ENCODE measurements at places on chromosomes 3 and 15. TPM values are rescaled to one million over a fixed set of nuclear protein-coding genes. Genes with fewer than 3 reads are reported as not detected.

GRCh38 chr15:70259028-70259424 is 161.3 kb upstream of the TLE3 start:
- H3K36me3 ChIP-seq, result no peaks in the 10 kb centered on the region
- H3K27ac ChIP-seq, result no peak overlapping the region
- peaks cover 9% of the 10 kb centered on the region for H3K4me1 ChIP-seq
- H3K4me3 ChIP-seq, result no peak overlapping the region
- DNase-seq, result peak; percentile 73

GRCh38 chr15:88202231-88202630 is 54.3 kb downstream of the NTRK3 start:
- H3K27me3 ChIP-seq, result no peaks in the 10 kb centered on the region
- H3K4me1 ChIP-seq, result no peaks in the 10 kb centered on the region
- no peak overlapping the region for H3K4me3 ChIP-seq

- no peaks in the 10 kb centered on the region for H3K27me3 ChIP-seq
- peak overlapping the region; percentile 11 for H3K27ac ChIP-seq
- no peak for DNase-seq
- no peaks in the 10 kb centered on the region for H3K4me1 ChIP-seq
- H3K36me3 ChIP-seq, result no peaks in the 10 kb centered on the region
These were observed 913.9 kb upstream of the NR2F2 start for GRCh38 chr15:95416576-95416975.

DNA sequence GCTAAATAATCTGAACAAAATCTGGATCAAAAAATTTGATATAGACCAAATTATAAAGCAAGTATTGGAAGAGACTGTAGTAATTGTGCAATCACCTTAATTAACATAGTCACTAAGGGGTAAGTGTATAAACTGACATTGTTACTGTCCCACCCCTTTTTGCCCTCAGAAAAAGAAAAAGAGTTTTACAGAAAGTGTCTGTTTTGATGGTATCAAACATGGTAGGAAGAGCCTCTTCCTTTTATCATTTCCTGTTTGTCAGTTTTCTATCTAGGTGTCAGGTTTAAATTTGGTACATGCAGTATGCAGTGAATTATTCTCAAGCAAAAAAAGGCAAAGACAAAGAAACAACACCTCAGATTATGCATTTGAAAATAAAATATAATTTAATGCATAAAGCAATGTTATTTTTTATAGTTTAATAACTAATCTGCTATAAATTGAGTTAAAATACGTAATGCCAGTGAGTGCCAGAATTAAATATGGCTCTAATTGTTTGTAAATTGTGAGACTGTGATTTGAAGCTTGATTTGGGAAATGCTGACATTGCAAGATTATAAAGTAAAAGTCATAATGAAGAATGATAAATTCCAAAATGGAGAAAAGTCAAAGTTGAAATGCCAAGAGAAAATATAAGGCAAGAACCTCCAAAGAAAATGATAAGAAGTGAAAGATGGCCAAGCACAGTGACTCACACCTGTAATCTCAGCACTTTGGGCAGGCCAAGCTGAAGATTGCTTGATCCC is 30.3 kb upstream of the CMC1 start:
- H3K36me3 ChIP-seq, result no peaks in the 10 kb centered on the region
- H3K4me1 ChIP-seq, result no peaks in the 10 kb centered on the region
- no peak overlapping the region for H3K4me3 ChIP-seq
- DNase-seq, result no peak
- no peak overlapping the region for H3K27ac ChIP-seq
- H3K27me3 ChIP-seq, result no peaks in the 10 kb centered on the region

DNA sequence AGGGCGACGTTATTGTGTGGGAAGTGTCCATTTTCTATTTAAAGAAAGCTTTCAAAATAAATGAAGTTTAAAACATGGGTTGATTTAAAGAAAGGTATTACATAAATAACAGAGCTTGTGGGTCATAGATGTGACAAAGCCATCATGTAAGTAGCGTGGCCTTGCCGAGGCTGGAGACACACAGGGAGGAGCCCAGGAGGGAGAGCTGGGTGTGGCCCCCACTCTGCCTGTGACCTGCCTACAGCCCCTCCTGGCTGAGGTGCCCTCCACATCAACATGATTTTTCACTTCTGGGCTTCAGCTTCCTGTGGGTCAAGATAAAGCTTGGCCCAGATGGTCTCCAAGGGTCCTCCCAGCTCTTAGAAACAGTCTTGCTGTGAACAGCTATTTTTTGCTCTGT is 12.5 kb upstream of the MGLL start:
- H3K36me3 ChIP-seq, result no peaks in the 10 kb centered on the region
- no peaks in the 10 kb centered on the region for H3K27me3 ChIP-seq
- no peaks in the 10 kb centered on the region for H3K4me1 ChIP-seq
- H3K27ac ChIP-seq, result no peak overlapping the region
- H3K4me3 ChIP-seq, result no peak overlapping the region

GRCh38 chr15:80159811-80160569 is 7.2 kb downstream of the FAH start:
- H3K27me3 ChIP-seq, result no peaks in the 10 kb centered on the region
- no peaks in the 10 kb centered on the region for H3K4me1 ChIP-seq
- no peak for DNase-seq
- H3K4me3 ChIP-seq, result no peak overlapping the region
- H3K36me3 ChIP-seq, result no peaks in the 10 kb centered on the region

- H3K4me3 ChIP-seq, result no peak overlapping the region
- H3K27me3 ChIP-seq, result no peaks in the 10 kb centered on the region
- H3K27ac ChIP-seq, result no peak overlapping the region
- no peak for DNase-seq
- no peaks in the 10 kb centered on the region for H3K36me3 ChIP-seq
These were observed 23.7 kb downstream of the SETMAR start for GRCh38 chr3:4326868-4327267.

- H3K27me3 ChIP-seq, result no peaks in the 10 kb centered on the region
- no peak overlapping the region for H3K27ac ChIP-seq
- no peak for DNase-seq
These were observed 109.7 kb upstream of the FAM3D start for GRCh38 chr3:58776231-58776630.

DNA sequence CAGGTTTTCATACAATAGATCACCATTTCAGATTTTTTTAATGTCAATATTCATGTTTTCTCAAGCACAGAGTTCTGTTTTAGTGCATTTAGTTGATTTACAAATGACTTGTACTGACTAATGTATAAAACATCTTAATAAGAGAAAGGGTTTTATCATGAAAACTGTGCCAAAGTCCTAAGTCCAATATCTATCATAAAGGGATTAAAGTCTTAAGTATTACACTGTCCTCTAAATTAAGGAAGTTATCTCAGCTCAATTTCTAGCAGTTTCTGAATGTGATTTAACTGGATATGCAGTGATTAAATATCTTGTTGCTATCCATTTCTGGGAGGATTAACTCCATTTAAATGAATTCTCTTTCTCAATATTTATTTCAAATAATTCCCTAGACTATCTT is 381.1 kb upstream of the CNTN4 start:
- no peak overlapping the region for H3K4me3 ChIP-seq
- no peak overlapping the region for H3K27ac ChIP-seq
- no peaks in the 10 kb centered on the region for H3K36me3 ChIP-seq
- H3K27me3 ChIP-seq, result no peaks in the 10 kb centered on the region
- no peaks in the 10 kb centered on the region for H3K4me1 ChIP-seq
- no peak for DNase-seq

DNA sequence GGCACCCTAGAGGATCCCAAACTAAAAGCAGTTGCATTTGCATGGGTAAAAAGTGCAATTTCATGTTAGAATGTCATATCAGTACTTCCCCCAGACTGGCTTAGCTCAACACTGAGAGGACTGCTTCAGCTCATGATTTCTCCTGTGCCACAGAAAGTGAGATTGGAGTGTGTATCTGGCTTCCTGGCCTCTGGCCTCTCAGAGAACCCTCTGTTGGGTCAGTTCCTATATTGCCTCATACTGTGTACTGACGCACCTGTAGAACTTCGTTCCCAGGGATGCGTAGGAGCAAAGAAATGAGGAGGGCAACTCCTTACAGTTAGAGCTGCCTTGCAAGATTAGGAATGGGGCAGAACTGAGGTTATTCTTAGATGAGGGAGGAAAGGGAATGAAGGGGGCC is 340.8 kb downstream of the TIGIT start:
- no peak for DNase-seq
- no peaks in the 10 kb centered on the region for H3K4me1 ChIP-seq
- no peak overlapping the region for H3K27ac ChIP-seq
- H3K4me3 ChIP-seq, result no peak overlapping the region
- no peaks in the 10 kb centered on the region for H3K36me3 ChIP-seq

DNA sequence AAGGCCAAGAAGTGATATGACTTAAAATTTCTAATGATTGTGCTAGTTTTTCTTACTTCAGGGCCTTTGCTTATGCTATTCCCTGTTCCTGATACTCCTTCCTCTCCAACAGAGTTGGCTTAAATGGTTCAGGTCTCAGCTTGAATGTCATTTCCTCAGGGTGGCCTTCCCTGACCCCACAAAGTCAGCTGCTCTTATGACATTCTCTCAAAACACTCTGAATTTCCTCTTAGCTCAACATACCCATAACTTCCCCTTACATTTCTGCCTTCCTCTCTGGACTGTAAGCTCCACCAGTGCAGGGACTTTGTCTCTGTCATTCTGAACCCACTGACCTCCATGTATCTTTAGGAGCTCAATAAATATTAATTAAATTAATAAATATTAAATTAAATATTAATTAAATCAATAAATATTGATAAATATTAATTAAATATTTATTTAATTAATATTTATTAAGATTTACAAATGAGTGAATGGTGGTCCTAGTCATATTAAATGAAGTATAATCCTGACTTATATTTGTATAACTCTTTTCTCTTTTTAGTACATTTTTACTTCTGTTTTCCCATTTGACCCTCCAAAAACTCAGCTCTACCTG is 17.9 kb upstream of the TMCC1 start:
- no peaks in the 10 kb centered on the region for H3K27me3 ChIP-seq
- H3K4me1 ChIP-seq, result no peaks in the 10 kb centered on the region
- H3K4me3 ChIP-seq, result no peak overlapping the region
- H3K36me3 ChIP-seq, result no peaks in the 10 kb centered on the region
- no peak overlapping the region for H3K27ac ChIP-seq

DNA sequence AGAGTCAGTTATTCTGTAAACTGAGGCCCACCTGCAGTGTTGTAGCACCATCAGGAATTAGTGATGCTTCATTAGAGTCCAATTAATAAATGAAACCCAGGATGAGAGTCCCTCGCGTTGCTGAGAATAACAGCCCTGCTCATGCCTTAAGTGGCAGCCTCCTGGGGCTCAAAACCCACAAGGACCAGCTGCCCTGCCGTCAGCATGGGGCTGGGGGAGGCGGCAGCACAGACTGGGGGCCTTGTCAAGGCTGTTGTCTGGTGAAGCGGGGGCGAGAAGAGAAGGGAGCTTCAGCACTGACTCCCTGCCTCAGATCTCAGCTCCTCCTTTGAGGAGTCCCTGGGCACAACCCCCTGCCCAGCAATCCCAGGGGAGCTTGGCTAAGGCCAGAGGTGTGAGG is 21.0 kb downstream of the CCDC33 start:
- no peaks in the 10 kb centered on the region for H3K36me3 ChIP-seq
- H3K27me3 ChIP-seq, result no peaks in the 10 kb centered on the region
- DNase-seq, result no peak
- peaks cover 7% of the 10 kb centered on the region for H3K4me1 ChIP-seq
- H3K4me3 ChIP-seq, result no peak overlapping the region

GRCh38 chr15:74543583-74543982 is 2.6 kb downstream of the ARID3B start:
- H3K27me3 ChIP-seq, result no peaks in the 10 kb centered on the region
- H3K36me3 ChIP-seq, result no peaks in the 10 kb centered on the region
- DNase-seq, result no peak
- H3K27ac ChIP-seq, result no peak overlapping the region
- H3K4me3 ChIP-seq, result no peak overlapping the region

DNA sequence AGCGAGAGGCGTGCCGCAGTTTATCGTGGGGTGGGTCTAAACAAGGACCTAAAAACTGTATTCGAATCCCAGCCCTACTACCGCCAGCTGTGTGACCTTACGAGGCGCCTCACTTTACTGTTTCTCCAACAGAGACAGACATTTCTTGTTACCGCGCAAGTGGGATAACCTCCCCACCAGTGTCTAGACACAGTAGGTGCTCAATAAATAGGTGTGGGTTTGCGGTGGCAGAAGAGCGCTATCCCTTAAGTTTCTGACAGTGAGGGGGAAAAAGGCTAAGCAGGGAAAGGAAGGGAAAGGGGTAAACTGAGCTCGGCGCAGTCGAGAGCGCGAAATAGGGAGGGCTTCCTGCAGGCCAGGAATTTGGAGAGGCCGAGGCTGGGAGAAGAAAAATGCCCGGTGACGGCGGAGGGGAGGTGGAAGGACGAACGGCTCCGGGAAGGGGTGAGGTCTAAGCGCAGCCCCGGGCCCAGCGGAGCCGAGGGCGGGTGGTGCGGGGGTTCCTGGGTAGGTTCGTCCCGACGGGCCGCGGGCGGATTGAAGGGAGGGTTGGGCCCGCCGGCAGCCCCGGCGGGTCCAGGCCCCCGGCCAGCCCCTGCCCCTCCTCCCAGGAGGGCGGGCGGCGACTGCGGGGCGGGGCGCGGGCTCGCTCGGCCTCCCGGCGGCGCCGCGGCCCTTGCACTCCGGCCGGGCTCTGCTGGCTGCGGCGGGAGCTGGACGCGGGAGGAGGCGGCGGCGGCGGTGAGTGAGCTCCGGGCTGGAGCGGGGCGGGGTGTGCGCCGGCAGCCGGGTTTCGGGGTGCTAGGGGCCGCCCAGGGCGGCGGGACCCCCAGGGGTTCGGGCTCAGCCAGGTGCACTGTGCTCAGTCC is at the start of gene CGNL1:
Gene CGNL1 (plus strand): TSS at position 679 of the 869 bp plus-strand sequence. CDS start 61,495 bp downstream, outside the sequence.
- H3K4me3 ChIP-seq, result peak within 1 kb of the TSS; percentile 66
- H3K36me3 ChIP-seq, result no peaks in the 10 kb centered on the region
- peak; percentile 57 for DNase-seq
- peaks cover 6% of the 10 kb centered on the region for H3K27me3 ChIP-seq
- peak within 1 kb of the TSS; percentile 46 for H3K27ac ChIP-seq

The CDHR4 gene
- not detected for total RNA-seq

The VWA5B2 gene
- not detected for total RNA-seq

The RASGRP1 gene
- 0.54 TPM for total RNA-seq

The CCR3 gene
- not detected for total RNA-seq

The NLGN1 gene
- 13.5 TPM for total RNA-seq

The IGF2BP2 gene
- total RNA-seq, result 17.5 TPM

Data from heart left ventricle (tissue), 16 donors.